ENCODE measurements at places on chromosomes 3 and 15. TPM values are rescaled to one million over a fixed set of nuclear protein-coding genes. Genes with fewer than 3 reads are reported as not detected.
A peak's percentile ranks its signal among the peaks of the same experiment; 100 is the strongest.

Gene NME9
- polyA plus RNA-seq = 0.50 TPM

DNA sequence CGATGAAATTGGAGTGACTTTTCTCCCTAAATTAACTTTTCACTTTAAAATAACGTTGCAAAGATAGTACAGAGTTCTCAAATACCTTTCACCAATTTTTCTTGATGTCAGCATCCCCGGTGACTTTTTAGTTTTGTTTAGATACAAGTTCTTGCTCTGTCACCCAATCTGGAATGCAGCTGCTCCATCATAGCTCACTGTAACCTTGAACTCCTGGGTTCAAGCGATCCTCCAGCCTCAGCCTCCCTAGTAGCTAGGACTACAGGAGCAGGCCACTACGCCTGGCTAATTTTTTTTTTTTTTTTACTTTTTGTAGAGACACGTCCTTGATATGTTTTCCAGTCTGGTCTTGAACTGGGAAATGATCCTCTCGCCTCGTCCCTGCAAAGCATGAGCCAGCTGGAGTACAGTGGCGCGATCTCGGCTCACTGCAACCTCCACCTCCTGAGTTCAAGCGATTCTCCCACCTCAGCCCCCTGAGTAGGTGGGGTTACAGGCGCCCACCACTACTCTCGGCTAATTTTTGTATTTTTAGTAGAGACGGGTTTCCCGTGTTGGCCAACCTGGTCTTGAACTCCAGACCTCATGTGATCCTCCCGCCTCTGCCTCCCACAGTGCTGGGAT is 747 bp downstream of the NSUN3 start:
- peak overlapping the region; percentile 100 for H3K4me3 ChIP-seq
- peak overlapping the region; percentile 99 for H3K27ac ChIP-seq
- H3K4me1 ChIP-seq = peaks cover 69% of the 10 kb centered on the region

- H3K27ac ChIP-seq = no peak overlapping the region
- H3K4me1 ChIP-seq = no peaks in the 10 kb centered on the region
- H3K36me3 ChIP-seq = no peaks in the 10 kb centered on the region
- peaks cover 2% of the 10 kb centered on the region for H3K27me3 ChIP-seq
Measured at GRCh38 chr3:74839566-74839965, 225.1 kb upstream of the CNTN3 start.

DNA sequence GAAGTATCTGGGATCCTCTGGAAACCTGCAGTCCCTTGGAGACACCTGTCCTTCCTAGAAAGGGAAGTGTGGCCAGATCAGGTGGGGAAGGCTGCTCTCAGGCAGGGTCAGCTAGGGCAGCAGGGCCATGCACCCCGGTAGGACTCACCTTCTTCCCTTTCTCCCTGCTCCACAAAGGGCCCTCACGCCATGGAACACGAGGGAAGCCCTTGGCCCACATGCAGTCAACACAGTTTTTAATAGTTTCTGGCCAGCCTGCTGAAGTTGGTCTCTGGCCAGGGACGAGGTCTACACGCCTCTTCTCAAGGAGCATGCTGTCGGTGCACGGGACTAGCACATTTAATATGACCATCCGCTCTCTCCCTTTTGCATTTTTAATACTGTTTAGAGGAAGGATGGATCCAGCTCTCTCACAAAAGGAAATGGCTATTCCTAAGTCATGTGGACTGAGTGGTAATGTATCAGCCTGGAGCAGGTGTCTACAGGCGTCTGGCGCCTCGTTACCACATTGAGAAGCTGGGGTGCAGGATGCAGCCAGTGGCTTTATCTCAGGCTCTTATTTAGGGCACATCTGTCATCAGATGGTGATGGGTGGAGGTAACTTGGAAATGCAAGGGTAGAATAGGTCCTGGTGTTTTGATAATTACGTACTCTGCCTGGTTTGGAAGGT is 153.9 kb downstream of the KLF13 start:
- DNase-seq = no peak
- peak overlapping the region; percentile 4 for H3K4me3 ChIP-seq
- H3K36me3 ChIP-seq = peaks cover 5% of the 10 kb centered on the region
- H3K27ac ChIP-seq = no peak overlapping the region
- H3K27me3 ChIP-seq = peaks cover 12% of the 10 kb centered on the region
- H3K4me1 ChIP-seq = peaks cover 51% of the 10 kb centered on the region

All from immature natural killer cell (primary cell).